Osteocyte (in vitro differentiated cells): ENCODE measurements at places on chromosomes 1 and 21.

- DNase-seq: no peak
Observed at GRCh38 chr1:9440763-9441194, 98.5 kb upstream of the SLC25A33 start.

DNA sequence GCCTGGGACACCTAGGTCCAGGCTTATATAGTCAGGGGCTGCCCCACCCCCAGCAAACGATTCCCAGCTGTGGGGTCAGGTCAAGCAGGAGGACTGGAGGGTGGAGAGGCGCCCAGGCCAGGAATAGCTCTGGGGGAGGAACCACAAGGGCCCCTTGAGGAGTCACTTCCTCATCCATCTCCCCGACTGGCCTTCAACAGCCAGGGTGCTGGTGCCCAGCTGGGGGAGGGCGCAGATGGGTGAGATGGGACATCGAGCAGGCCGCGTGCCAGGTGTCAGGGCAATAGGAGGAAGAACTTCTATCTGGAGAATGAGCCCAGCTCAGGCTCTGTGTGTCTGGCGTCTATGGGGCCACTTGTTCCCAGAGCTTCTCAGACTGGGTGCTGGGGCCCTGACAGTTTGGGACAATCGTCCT is 208 bp upstream of the MYBPH start:
- no peak for DNase-seq

- no peak for DNase-seq
Observed at GRCh38 chr1:101996825-101997465, at the start of gene OLFM3. OLFM3 (minus strand) TSS chr1:101996926.

DNA sequence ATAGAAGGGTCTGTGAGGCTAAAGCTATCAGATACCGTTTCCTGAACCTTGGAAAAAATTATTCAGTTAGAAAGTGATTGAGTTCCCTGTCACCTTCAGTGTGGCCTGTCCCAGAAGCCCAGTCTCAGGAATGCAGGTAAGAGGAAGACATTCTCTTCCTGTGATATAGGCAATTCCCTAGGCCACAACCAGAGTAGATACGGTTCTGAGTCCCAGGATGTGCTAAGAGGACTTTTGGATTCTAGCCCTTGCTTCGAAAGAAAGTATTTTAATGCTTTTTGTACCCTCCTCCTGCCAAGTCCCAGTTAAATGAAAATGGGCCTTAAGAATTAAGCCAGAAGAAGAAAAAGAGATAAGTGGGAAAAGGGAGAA is 313.5 kb upstream of the PLXNA2 start:
- no peak for DNase-seq

DNA sequence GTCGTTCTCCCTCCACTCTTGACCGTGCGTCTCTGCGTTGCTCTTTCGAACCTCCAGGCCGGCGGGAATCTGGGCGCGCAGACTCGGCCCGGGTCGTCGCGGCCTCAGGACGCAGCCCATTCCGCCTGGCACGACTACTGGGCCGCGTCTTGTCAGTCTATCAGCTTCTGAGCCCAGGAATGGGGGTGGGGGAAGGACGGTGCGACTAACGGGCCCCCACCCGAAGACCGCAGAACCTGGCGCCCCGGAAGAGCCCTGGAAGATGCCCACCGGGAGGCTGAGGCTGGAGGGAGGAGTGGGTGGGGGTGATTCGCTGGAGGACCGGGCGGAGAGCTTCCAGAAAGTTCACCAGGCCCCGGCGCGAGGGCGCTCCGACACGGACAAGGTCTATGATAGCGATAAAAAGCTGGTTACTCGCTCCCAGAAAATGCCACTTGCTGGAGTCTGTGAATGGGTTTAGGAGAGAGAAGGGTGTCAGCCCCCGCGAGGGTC is 1.7 kb upstream of the DMRTA2 start:
- no peak for DNase-seq

DNA sequence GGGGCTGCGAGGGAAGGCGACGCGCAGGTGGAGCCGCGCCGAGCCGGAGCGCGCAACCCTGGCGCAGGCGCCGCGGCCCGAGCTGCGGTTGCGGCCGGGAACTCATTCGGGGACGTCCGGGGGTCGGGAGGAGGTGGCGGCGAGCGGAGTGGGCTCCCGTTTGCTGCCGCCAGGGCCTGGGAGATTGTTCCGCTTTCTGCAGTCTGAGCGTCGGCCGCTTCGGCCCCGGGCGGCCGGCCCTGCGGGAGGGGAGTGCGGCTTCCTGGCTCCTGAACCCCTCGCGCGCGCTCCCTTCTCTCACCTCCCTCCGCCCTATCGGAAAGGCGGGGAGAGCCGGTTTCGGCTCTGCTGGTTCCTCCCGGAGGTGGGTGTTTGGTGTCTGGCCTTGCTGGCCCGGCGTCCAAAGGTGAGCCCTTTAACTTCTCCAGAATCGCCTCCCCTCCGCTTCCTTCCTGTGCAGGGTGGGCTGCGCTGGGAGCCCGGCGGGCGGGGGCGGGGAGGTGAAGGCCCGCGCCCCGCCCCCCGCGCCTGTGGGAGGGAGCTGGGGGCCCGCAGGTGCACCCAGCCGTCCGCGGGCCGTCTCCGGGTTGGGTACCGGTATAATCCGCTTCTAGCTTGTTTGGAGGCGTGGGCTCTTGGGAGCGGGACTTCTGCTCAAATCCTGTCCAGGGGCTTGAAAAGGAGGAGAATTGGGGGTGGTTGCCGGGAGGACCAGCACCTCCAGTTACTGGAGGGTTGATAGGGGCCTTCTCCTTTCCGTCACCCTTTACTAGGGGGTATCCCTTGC is 683 bp downstream of the LRRC8D start:
- no peak for DNase-seq
